ENCODE measurements at places on chromosomes 5 and 9.

GRCh38 chr9:27785714-27786100 is 212.4 kb upstream of the C9orf72 start:
- no peak for DNase-seq

- DNase-seq: no peak
Measured at GRCh38 chr9:132214027-132214622, 52.3 kb downstream of the NTNG2 start.

DNA sequence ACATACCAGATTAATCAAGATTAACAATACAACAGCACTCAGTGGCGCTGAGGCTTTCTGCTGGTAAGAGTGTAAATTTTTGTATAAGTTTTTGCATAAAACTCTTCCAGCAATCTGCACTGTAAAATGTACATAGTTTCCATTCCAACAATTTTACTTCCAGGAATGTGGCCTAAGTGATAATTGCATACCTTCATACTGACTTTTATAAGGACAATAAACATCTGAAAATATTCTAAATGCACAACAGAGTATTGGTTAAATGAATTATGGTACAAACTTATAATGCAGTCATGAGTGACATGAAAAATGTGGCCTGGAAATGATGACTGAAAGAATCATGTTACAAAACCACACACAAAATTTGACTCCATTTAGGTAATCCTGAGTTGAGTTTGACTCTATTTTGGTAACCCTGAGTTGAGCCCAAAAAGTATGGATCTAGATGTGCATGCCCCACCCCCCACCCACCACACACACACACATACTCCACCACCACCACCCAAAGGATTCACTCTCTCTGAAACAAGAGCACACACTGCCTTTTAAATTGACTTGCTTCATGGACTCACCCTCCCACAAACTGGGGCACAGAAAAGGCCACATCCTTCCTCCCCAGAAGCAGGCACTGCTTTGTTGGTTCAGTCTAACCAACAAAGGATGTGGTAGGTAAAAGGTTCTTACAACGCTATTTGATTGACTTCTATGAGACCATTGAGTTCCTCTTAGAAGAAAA is 137.6 kb downstream of the SUSD1 start:
- peak; percentile 45 for DNase-seq

- DNase-seq: no peak
Measured at GRCh38 chr5:128035689-128036088, 47.9 kb upstream of the SLC12A2 start.

- no peak for DNase-seq
Measured at GRCh38 chr5:177103523-177104253, 17.0 kb downstream of the FGFR4 start.

GRCh38 chr9:133494636-133495326 is 15.9 kb upstream of the SLC2A6 start:
- no peak for DNase-seq

- DNase-seq: no peak
Measured at GRCh38 chr9:93659044-93659836, 82.9 kb downstream of the PHF2 start.

DNA sequence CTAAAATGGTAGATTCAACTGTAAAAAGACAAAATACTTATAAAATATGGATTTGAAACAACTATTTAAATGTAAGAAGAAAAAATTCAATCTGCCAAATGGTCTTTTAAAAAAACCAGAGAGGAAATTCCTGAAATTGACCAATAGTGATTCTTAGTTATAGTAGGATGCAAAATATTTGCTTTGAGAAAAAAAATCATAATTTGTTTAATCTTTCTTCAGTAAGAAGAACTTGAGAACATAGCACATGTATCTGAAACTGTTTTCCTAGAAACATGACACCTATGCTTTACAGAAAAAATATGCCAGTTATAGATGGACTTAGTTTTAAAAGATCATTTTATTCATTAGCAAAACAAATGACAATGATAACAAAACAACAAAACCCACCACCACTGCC is 186.9 kb upstream of the CD180 start:
- DNase-seq: no peak

- no peak for DNase-seq
Measured at GRCh38 chr5:57231607-57232006, 57.7 kb downstream of the GPBP1 start.

DNA sequence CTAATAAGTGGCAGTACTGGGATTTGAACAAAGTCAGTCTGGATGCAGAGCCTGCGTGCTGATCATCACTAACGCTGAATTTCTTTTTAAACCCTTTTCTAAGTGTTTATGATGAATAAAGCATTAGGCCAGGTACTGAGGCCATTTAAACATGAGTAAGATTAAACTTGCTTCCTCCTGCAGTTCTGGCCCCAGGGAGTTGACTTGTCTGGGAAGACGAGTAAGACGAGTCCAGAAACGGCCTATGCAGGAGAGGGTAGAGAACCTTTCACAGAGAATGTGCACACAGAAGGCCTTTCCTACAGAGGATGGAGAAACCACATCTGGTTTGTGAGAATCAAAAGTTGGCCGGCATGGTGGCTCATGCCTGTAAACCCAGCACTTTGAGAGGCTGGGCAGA is 42.9 kb downstream of the SPRY4 start:
- DNase-seq: no peak

GRCh38 chr9:108473209-108474112 is 382.3 kb downstream of the ACTL7B start:
- DNase-seq: no peak

DNA sequence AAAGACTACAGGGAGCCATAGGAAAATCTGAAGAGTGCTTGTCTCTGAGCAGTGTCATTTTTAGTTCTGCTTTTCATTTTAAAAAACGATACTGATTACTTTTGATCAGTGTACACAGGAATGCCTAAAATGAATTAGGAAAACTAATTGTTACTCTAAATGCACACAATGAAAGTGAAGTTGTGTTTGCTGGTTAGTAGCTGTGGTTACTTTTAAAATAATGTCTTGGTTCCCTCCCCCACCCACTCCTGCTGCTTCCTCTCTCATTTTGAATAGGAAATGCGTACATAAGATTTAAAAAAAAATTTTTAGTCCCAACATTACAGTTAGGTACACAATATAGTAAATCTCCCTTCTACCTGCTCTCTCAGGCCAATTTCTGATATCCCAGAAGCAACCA is 47.5 kb upstream of the PLPP1 start:
- no peak for DNase-seq

- no peak for DNase-seq
Measured at GRCh38 chr9:93303258-93303771, 119.4 kb downstream of the WNK2 start.

DNA sequence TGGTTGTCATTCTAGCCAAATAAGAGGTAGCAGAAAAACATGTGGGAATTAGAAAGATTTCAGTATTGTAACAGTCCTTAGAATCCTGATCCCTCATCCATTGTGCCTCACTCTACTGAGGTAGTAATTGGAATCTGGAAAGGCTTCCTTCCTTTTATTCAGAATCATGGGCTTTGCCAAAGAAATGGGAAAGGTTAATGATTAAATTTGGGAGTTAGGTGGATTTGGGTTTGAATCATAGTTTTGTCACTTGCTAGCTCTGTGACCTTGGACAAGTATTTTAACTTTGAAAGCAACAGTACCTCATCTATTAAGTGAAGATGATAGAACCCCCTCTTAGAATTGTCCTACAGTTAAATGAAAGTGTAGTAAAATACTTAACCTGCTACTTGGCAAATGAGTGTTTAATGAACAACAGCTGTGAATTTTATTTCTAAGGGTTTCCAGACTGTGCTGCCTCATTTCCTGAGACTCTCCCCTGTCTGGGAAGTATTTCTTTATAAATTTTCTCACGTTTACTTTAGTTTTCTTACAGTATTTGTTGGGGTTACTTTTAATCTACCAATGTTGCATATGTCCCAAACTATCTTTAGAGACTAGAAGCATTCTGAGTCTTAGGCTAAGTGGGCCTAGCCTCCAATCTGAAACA is 11.7 kb downstream of the SPDL1 start:
- DNase-seq: no peak

DNA sequence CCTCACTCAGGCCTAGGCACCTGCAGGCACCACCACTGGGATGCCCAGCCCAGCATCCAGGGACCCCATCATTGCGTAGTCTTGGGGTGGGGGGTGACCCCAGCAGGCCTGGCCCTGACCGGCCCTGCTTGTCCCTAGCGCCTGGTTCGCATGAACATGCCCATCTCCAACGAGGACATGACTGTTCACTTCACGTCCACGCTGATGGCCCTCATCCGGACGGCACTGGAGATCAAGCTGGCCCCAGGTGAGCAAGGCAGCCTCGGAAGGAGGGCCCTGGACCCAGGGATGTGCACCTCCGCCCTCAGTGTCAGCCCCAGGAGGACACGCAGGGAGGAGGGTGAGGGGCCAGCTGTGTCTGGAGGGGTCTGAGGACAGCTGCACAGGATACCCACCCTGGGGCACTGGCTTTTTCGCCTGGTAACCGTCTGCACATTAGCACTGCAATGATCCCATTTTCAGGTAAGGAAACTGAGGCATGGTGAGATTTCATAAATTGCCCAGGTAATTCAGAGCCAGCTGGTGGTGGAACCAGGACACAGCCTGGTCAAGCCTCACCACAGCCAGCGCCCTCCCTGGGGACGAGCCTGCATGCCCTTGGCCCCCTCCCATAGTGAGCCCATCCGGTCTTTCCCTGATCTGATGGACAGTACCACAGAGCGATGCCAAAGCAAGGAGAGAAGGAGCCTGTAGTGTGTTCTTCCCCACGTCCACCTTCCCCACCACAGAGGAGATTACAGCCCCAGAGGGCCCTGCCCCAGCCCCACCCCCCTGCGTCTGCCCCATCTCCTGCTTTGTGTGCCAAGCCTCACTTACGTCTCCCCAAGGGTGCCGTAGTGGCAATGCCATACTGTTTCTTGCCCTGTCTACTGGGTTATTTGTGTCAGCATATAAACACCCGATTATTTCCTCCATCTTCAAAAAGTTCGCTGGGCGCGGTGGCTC is 228.3 kb downstream of the CACNA1B start:
- no peak for DNase-seq

DNA sequence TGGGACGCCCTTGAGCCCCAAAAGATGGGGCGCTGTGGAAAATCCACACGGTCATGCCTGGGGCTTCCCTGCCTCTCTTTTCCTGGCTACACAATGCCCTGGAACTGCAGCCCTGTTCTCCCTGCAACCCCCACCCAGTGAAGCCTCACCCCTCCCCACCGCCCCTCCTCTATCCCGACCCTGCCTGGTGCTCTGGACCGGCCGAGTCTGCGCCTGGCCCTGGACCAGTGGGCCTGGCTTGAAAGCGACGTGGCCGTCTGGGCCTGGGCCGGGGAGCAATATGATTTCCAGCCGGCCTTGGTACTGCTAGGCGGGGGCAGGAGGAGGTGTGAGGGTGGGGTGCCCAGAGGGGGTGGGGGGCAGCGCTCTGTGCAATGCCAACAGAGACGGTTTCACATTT is 71.0 kb upstream of the RNU6ATAC start:
- no peak for DNase-seq

DNA sequence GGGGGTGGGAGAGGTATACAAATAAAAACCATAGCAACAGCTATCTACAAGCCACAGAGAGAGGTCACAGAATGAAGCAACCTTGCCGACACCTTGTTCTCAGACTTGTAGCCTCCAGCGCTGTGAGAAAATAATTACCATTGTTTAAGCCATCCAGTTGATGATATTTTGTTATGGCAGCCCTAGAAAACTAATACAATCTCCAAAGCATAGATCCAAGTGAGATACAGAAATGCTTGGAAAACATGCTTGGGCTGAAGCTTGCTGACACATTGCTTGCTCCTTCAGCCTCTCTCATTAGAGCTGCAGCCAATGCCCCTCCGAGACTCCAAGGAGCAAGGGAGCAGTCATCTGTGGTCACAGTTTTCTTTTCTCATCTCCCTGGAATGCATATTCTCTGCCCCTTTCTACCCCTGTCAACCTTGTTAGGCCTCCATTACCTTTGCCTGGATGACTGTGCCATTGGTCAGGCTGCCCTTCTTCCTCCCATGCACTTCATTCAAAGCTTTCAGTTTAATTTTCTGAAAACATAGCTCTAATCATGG is 401.4 kb upstream of the KLF4 start:
- DNase-seq: no peak

DNA sequence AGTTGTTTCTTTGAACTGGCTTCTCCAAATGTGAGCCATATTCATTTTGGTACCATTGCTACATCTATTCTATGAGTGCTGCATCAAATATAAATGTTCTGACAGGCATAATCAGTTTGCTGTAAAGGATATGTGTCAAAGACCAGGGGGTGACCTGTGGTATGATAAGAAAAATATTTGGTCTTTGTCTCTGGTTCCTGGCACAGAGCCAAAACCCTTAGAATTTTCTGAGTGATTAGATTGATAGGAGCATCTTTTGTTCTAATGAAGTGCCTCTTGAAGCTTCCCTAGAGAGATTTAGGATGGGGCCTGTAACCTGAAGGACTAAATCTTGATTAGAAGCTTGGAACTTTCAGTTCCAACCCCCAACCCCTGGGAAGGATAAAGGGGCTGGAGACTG is 256.3 kb downstream of the NNT start:
- no peak for DNase-seq

GRCh38 chr5:125476901-125477585 is 730.6 kb upstream of the ZNF608 start:
- no peak for DNase-seq

GRCh38 chr9:122389799-122390481 is 19.1 kb downstream of the PTGS1 start:
- no peak for DNase-seq

DNA sequence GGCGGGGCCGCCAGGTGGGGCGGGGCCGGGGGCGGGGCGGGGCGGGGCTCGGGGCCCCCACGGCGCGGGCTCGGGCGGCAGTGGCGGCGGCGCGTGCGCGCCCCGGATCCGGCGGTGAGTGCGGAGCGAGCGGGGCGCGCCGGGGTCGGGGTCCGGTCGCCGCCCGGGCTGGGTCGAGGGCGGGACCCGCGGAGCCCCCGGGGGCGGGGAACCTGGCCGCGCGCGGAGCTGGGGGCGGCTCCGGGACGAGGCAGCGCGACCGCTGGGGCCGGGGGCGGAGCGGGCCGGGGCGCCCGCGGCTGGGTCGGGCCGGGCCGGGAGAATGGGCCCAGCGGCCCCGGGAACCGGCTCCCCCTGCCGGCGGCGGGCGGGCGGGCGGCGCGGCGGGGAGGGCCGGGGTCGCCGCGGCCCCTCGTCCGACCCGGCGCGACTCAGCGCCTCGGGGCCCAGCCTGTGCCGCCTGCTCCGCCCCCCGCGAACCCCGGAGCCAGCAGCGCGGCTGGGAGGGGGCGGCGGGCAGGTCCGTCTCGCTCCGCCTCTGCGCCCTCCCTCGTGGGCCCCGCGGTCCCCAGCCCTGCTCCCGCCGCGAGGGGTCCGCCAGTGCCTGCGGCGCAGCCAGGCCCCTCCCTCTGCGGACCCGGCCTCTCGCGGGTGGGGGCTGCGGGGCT is 3.1 kb downstream of the EGFL7 start:
- DNase-seq: no peak

Measured in T-helper 1 cell (primary cell).